Urinary bladder (tissue), 4 donors: ENCODE measurements at places on chromosomes 12 and 14. TPM values are rescaled to one million over a fixed set of nuclear protein-coding genes. Genes with fewer than 3 reads are reported as not detected.

The SLC6A13 gene
- total RNA-seq: 0.53 TPM

The OR4K17 gene
- not detected for total RNA-seq

The KRT6C gene
- total RNA-seq: not detected

The PIWIL1 gene
- total RNA-seq: 0.21 TPM

The ZBTB42 gene
- total RNA-seq: 3.5 TPM

- DNase-seq: no peak
These were observed 206.8 kb upstream of the BCL2L14 start for GRCh38 chr12:11863988-11864387.

DNA sequence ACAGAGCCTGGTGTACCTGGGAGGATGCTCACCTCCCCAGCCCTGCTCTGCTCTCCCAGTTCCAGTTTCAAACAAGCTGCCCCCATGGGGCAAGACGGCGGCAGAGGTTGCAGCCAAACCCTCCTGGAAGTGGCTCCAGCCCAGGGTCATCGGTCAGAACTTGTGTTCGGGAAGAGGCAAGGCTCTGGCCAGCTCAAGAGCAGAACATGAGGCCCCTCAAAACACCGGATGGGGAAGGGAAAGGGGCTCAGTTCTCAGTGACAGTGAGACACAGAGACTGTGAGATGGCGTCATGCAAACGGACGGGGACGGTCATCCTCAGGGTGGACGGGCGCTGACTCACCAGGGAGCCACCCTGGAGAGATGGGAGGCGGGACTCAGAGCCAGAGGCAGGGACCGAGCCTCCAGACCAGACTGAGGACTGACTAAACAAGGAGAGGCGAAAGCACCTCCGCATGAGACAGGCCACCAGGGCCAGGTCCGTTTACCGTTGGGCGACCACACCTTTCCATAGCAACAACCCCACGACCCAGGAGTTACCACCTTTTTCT, 63.9 kb upstream of the GALNT9 start:
- DNase-seq: no peak

DNA sequence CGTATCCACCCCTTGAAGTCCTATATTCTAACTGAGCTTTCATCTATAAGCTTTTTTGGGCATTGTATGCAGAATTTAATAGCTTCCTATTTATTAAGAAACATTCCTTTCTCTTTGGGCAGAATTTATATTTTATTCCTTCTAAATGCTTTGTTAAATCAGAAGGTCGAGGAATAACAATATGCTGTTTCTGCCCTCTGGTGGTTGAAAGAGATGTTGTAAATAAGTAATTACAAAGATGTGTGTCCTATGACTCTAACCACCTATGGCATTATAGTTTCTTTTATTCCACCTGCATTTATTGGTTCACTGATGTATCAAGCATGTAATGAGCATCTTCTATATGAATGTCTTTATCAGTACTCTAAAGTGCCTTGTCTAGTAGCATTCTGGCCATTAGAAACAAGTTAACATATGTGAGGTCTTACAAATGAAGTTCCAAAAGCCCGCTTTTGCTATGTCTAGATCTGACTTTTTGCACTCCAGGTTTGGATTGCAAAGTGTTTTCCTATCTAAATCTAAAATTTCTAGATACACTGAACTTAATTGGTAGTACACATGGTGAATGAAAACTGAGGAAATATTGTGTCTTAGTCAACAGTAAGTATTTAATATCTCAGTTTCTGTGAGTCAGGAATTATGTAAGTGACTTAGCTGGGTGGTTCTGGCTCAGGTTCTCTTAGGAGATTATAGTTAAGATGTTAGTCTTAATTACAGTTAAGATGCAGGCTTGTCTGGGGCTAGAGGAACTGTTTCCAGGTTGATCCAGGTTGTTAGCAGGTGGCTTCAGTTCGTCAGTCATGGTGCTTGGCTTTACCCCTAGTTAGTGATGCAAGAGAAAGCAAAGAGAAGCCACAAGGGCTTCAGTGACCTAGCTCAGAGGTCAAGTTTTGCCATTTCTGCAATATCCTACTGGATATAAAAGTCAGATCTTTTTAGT, 57.5 kb downstream of the PLEKHA5 start:
- no peak for DNase-seq

GRCh38 chr14:85190251-85190650, 339.7 kb upstream of the FLRT2 start:
- DNase-seq: no peak

- no peak for DNase-seq
These were observed 207.5 kb upstream of the PWP1 start for GRCh38 chr12:107477947-107478610.
